Stimulated activated CD4-positive, alpha-beta T cell treated with anti-CD3 and anti-CD28 coated beads, Interleukin-1b, Interleukin-23, amount 100 ng/mL, for 24 hours (primary cell): ENCODE measurements at places on chromosomes 3 and 15.
A peak's percentile ranks its signal among the peaks of the same experiment; 100 is the strongest.

GRCh38 chr3:157999246-157999645 lies 107.0 kb downstream of the SHOX2 start:
- no peak for DNase-seq

DNA sequence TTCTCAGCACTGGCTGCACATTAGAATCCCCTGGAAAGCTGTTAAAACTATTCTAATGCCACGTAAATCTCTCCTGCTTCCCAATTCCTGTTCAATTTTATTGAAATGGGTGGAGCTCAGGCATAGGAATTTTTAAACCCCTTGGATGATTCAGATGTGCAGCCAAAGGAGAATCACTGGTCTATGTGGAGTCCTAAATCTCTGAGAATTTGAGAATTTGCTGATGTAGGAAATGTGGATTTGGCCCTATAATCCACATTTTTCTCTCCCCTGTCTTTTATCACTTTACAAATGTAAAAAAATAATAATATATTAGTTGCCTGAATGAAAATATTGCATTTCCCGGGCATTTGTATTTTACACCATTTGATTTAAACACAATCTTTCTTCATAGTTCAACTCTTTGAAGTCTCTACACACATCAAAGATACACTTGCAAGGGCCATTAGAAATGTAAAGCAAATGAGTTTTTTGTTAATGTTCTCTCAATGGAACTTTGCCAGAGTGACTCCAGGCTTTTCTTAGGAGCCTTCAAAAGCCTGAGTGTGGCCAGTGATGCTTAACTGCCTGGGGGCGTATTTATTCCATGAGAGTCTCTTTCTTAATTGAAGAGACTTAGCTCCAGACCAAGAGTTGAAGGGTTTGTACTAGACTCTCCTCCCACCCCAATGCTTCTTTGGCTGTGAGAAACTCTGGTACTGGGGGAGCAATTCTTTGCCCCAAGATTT lies 48.8 kb upstream of the PTX3 start:
- DNase-seq, result no peak

GRCh38 chr3:101849714-101850245 lies 466 bp downstream of the NFKBIZ start:
- DNase-seq, result peak; percentile 26

DNA sequence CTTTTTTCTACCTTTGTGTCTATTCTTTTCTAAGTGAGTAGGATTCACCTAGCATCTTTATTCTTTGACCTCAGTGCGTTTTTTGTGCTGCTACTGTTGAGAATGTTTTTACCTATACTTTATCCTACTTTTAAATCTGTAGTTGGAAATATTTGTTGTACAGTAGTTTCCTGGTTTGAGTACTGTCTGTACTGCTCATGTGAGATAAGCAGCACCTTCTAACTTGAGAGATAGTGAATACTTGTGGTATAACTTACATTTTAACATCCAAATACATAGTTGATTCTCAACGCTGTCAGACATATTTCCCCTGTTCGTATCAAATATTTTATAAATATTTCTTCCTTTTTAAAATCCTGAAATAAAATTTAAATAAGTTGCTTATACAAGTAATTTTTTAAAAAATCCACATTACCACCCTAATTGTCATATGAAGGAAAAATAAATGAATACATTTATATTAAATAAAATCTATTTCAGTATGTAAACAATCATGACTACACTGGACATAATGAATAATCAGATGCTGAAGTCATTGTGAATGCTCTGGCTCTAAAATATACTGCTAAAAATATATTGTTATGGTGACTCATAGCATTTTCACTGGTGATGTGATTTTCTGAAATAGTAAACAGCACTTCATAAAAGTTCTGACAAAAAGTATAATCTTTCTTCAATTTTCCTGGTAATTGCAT lies 17.4 kb downstream of the ATP11B start:
- no peak for DNase-seq

DNA sequence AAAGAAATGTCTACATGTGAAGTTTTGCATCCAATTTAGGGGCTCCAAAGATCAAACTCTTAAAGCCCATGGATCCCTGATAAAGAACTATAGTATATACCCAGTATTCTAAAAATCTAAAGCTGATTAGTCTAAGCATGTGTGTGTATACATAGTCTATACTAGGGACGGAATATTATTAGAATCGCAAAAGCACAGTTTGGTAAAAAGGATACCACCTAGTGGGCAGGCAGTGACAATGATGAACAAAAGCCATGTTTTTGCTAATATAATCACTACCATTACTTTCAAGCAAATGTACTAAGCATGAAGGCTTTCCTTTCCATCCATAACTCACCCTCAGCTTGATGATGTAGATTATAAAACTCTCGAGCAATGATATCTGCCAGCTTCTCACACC lies 16.5 kb downstream of the POLQ start:
- DNase-seq, result no peak

- DNase-seq, result no peak
These were observed 129.1 kb downstream of the TPRA1 start for GRCh38 chr3:127461286-127461910.

- no peak for DNase-seq
These were observed 6.3 kb downstream of the FAM107A start for GRCh38 chr3:58570851-58571250.

DNA sequence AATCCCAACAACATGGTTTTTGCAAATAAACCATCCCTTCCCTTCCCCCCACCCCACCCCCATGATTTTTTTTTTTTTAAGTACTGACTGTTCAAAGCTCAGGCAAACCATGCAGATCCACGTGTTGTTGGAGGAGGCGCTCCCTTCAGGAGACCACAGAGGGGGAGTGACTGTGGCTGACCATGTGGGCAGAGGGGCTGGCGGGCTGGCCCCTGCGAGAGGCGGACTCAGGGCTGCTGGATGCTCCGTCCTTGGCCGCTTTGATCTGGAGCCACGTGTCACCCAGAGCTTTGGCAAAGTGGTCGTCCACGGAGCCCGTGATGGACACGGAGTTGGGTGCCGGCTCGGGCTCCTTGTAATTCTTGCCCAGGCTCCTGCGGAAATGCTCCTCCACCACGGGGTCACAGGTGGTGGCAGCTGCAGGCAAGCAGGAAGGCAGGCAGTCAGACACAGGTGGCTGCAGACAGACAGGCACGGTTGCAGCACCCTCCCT lies 85.3 kb downstream of the VGLL4 start:
- DNase-seq, result no peak

DNA sequence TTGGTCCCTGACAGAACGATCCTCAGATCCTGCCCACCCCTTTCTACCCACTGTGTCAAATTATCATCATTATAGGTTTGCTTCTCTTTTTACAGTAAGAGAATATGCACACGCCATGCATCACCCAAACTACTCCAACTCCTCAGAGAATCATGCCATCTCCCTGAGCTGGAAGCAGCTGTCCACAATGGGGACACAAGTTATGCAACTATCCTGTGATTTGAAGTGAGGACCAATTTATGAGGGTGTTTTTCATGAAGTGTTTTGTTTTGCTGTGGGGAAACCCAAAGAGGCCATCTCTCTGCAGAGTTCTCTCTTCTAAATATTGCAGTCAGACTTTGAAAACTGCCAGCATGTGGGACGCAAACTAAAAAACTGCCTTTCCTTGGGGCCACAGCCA lies 35.8 kb upstream of the TNFSF10 start:
- no peak for DNase-seq

DNA sequence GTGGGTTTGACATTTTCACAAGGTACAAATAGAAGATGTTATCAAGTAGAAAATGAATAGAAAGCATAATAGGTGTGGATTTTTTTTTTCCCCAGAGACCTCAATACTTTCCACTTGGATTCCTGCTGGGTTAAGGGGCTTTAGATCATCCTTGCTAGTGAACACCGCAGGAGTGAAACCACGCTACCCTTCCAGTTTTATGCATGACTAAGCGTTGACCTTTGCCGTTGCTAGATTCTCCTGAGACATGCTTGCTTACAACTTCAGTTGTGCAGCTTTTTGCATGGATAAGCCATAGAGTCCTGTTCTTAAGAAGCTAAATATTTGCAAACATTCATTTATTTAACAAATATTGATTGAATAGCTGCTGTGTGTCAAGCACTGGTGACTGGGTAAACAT lies 299.7 kb upstream of the LMCD1 start:
- no peak for DNase-seq

DNA sequence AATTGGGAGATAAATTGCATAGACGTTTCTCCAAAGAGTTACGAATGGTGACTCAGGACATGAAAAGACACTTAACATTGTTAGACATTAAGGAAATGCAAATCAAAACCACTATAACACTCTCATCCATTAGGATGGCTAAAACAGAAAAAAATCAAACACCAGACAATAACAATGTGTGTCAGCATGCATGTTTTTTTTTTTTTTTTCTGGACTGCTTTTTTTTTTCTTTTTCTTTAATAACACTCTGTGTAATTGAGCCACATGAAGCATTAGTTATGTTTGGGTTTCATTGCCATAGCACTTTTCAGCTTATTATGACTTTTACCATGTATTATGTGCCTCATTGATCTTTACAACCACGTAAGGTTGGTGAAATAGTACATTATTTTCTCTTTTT lies 95.0 kb downstream of the NFKBIZ start:
- DNase-seq, result no peak

DNA sequence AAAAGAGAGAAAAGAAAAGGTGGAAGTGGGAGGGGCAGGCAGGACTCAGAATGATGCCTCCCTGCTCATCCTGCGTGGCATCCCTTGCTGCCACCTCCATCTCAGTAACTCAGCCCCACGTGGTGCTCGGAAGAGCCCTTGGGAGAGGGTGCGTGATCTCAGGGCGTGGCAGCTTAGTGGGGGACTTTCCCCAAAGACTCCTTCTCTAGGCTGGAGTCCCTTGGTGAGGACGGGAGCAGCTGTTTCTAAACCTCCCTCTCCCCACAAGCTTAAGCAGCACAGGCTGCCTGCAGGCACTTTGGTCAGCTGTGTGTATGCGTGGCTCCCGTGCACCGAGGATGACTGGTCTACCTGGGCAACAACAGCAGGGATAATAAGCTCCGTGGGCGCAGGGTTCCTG lies 7.4 kb upstream of the ANPEP start:
- DNase-seq, result no peak

- no peak for DNase-seq
These were observed 307.4 kb upstream of the RARB start for GRCh38 chr3:25120665-25121064.

DNA sequence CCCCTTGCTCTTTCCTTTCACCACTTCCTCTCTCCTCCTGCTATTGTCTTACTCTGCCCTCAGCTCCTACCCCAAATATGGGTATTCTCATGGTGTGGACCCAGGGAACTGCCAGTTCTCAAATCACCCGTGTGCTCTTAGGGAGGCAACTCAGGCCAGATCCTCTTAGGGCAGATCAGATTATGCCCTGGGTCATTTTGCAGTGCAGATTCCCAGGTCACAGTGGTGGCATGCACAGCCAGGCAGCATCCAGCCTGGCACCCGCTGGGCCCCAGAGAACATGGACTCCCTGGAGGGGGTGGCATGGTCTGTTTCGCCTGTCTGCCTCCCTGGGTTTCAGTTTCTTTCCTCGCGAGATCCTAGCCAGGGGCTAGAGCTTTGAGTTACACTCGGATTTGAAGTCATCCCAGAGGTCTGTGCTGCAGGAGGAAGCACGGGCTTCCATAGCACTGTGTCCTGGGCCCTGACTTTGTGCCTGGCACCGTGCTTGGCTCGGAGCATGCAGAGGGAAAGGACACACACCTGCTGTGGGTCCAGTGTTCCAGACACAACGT lies 96.1 kb downstream of the TOP2B start:
- no peak for DNase-seq

DNA sequence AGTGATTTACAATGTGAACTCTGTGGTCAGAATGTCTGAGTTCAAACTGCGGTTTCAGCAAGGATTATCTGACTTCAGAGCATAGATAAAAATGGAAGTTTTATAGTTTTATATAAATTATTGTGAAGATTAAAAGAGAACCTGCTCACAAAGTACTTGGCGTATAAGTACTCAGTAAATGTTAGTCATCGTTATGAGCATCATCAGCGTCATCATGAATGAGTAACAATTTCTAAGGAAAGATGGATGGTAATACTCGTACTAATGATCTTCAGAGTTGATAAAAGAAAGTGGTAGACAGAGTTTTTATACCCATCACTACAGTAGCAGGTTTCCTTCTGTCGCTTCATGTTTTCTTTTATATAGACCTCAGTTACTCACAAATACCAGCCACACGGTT lies 341.8 kb downstream of the RAP2B start:
- DNase-seq, result no peak

DNA sequence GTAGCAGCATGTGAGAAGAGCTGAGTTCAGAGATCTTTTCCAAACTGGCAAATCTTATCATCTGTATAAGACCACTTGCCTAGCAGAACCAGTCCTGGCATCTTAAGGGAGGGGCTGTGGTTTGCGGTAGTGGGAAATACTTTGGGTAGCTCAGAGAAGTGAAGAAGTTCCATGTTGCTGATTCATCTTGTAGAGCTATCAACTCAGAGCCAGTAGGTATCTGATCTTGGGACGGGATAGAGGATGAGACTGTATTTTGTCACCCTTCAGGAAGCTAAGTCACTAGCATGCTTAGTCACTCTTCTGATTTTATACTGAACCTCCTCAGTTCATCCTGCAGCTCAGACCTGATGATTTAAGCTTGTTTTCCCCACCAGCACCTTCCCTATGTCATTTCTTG lies 211.4 kb downstream of the NR1D2 start:
- no peak for DNase-seq

DNA sequence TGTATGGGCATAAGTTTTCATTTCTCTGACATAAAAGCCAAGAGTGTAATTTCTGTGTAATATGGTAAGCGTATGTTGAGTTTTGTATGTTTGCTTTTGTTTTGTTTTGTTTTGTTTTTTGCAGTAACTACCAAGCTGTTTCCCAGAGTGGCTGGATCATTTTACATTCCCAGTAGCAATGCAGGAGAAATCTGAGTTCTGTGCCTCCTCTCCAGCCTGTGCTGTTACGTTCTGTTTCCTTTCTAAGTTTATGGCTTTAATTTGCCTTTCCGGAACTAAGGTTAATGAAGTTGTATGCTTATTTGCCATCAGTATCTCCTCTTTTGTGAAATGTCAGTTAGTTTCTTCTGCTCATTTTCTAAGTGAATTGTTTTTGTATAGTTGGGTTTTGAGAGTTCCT lies 307.8 kb downstream of the GABRG3 start:
- no peak for DNase-seq

GRCh38 chr3:62373215-62373614 lies at the start of gene FEZF2:
TSS of gene FEZF2 (minus strand) at chr3:62373550. CDS start at chr3:62372868, 682 bp downstream.
- DNase-seq, result no peak

- no peak for DNase-seq
These were observed 643.0 kb downstream of the TBL1XR1 start for GRCh38 chr3:176554264-176554663.

- DNase-seq, result no peak
These were observed 202.6 kb upstream of the ATP10A start for GRCh38 chr15:26065723-26066122.

- no peak for DNase-seq
These were observed 2.1 kb downstream of the PHC3 start for GRCh38 chr3:170179432-170179831.

- no peak for DNase-seq
These were observed 125.6 kb downstream of the LRRK1 start for GRCh38 chr15:101044625-101045235.

DNA sequence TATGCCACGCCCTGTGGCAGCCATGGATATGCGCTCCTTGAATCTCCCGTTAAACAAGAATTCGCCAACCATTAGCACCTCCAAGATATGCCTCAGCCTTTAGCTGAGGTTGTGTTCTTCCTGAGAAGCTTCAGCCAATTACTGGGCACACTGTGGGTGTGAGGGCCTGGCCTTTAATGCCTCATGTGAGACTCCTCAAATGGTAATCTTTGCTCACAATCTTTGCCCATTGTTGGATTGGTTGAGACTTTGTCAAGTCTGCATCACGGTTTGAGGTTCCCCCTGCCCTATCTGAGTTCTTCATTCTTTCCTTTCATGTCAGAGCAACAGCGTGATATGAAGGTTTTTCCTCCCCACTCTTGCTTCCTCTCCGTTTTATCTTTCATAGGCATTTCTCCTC lies 108.1 kb upstream of the CCDC54 start:
- no peak for DNase-seq
